ENCODE measurements at places on chromosomes 6 and 20.
A peak's percentile ranks its signal among the peaks of the same experiment; 100 is the strongest.

DNA sequence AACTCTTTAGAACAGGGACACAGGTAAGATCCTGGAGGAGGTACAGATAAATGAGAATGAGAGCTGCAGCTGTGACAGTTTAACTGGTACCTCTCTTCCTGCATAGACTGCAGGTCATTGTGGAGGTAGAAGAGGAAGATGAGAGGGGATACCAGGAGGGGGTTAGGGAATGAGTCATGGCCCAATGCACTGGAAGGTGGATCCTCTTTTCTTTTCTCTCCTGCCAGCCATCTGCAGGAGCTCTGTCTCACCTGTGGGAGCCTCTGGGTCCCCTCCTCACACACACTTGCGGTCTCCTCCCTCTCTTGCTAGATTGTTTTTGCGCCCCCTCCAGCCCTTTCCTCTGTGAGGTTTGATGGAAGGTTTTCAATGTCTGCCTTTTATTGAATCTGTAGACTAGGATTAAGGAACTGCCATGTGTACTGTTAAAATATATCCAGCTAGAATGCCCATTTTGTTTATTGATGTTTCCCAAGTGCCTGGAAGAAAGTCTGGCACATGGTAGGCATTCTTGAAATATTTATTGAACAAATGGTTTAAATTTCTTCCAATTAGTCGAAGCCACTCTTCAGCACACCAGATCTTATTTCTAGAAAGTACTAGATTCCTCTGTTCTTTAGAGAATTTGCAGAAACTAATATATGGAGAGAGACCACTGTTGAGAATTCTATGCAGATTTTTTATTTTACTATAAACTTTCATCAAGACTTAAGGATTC is 13.0 kb downstream of the C6orf163 start:
- H3K27me3 ChIP-seq: no peaks in the 10 kb centered on the region
- no peaks in the 10 kb centered on the region for H3K4me1 ChIP-seq
- no peak overlapping the region for H3K27ac ChIP-seq
- H3K36me3 ChIP-seq: no peaks in the 10 kb centered on the region
- H3K4me3 ChIP-seq: no peak overlapping the region

GRCh38 chr20:12906361-12906760 is 102.4 kb upstream of the SPTLC3 start:
- no peaks in the 10 kb centered on the region for H3K27me3 ChIP-seq
- no peak for DNase-seq
- no peak overlapping the region for H3K4me3 ChIP-seq
- H3K4me1 ChIP-seq: no peaks in the 10 kb centered on the region
- no peak overlapping the region for H3K27ac ChIP-seq

DNA sequence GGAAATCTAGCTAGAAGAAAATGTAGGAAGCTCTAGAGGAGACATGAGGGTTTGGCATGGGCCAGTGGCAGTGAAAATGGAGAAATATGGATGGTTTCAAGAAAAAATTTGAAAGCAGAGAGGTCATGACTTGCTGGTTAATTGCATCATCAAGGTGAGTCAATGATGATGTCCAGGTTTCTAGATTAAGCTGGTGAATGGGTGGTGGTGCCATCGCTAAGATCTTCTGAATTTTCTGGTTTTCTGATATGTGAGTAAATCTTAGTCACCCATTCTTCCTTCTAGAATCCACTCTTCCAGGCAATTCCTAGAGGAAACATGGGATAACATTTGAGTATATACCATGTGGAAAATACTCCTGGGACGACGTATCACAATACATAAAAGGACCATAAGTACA is 25.0 kb downstream of the SH3BGRL2 start:
- no peak overlapping the region for H3K27ac ChIP-seq
- no peaks in the 10 kb centered on the region for H3K27me3 ChIP-seq
- H3K4me3 ChIP-seq: no peak overlapping the region
- no peaks in the 10 kb centered on the region for H3K36me3 ChIP-seq

DNA sequence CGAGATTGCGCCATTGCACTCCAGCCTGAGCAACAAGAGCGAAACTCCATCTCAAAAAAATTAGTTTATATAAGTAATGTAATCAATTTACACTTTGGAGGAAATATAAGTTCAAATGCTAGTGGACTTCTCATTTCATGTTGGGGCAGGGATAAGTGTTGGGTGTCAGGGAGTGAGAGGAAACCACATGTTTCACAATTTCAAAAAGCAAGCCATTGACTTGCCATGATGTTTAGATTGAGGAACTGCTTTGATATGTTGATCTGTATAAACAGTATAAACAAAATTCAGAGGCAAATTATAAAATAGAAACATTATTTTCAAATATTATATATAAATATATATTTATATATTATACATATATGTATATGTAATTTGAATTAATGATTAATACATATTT is 42.7 kb downstream of the FILIP1 start:
- H3K27ac ChIP-seq: no peak overlapping the region
- H3K4me1 ChIP-seq: peaks cover 5% of the 10 kb centered on the region
- DNase-seq: peak; percentile 4
- no peak overlapping the region for H3K4me3 ChIP-seq

- H3K4me1 ChIP-seq: peaks cover 5% of the 10 kb centered on the region
- peak; percentile 71 for DNase-seq
- no peaks in the 10 kb centered on the region for H3K27me3 ChIP-seq
- no peaks in the 10 kb centered on the region for H3K36me3 ChIP-seq
- no peak overlapping the region for H3K27ac ChIP-seq
Measured at GRCh38 chr6:26003102-26003694, 40.6 kb downstream of the TRIM38 start.

DNA sequence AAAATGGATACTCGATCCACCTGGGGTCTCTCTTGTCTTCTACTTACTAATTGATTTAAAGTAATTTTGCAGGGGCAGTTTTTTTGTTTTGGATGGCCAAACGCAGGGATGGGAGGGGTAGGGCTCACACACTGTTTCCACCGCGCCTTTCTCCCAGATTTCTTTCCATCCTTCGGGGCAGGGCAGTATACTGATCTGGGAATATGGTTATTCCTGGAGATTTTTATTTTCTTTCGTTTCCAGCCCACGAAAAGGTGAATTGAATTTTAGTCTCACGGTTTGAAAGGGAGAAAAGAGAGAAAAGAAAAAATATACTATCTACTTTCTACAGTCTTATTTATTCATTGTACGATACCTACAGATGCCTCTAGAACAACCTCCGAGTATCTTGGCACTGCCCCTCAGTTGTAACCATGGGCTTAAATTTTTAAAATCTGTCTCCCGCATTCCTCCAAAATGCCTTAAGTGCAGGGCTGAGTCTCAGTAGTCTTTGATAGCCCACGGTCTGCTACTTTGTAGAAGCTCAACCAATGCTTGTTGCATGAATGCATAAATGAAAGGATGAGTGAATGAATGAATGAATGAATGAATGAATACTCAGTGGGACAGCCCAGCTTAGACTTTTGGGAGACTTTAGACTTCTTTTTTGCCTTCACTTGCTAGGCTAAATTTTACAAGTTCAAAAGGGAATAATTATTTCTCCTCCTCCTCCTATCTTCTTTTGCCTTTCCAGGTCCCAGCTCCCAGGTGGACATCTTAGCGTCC is 18.1 kb upstream of the TRIM27 start:
- no peaks in the 10 kb centered on the region for H3K36me3 ChIP-seq
- DNase-seq: peak; percentile 60
- H3K27me3 ChIP-seq: no peaks in the 10 kb centered on the region
- H3K27ac ChIP-seq: no peak overlapping the region

- peaks cover 11% of the 10 kb centered on the region for H3K36me3 ChIP-seq
- H3K4me1 ChIP-seq: no peaks in the 10 kb centered on the region
- DNase-seq: peak; percentile 86
- H3K4me3 ChIP-seq: no peak overlapping the region
- H3K27me3 ChIP-seq: no peaks in the 10 kb centered on the region
Measured at GRCh38 chr20:49132995-49133478, 55.1 kb downstream of the STAU1 start.

DNA sequence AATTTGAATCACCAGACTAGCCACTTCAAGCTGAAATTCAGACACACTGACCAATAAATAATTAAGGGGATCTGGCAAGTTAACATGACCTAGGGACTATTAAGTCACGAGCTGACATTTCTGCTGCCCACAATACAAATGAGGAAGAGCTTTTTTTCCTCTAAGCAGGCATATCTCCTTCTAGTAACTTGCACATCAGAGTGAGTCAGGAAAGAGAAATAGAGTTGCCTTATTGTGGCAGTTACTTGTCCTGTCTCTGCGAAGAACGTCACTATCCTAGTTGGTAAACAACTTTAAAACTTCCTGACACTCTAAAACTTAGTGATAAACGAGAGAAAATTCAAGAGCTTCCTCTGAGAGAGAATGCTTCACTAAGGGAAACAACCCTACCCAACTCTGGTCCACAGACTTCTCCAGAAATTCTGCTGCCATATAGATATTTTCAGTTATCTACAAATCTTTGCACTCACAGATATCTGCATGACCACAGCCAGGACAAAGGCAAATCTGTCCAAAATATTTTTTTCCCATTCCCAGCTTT is 4.2 kb downstream of the PLA2G7 start:
- no peak overlapping the region for H3K4me3 ChIP-seq
- H3K27me3 ChIP-seq: peaks cover 77% of the 10 kb centered on the region
- no peak overlapping the region for H3K27ac ChIP-seq
- no peak for DNase-seq
- H3K4me1 ChIP-seq: no peaks in the 10 kb centered on the region
- H3K36me3 ChIP-seq: no peaks in the 10 kb centered on the region

- DNase-seq: no peak
- H3K27ac ChIP-seq: no peak overlapping the region
- no peak overlapping the region for H3K4me3 ChIP-seq
- no peaks in the 10 kb centered on the region for H3K36me3 ChIP-seq
- no peaks in the 10 kb centered on the region for H3K4me1 ChIP-seq
- H3K27me3 ChIP-seq: peaks cover 2% of the 10 kb centered on the region
Measured at GRCh38 chr6:5984150-5985089, 22.3 kb downstream of the NRN1 start.

GRCh38 chr6:104505838-104506237 is 353.9 kb downstream of the HACE1 start:
- no peaks in the 10 kb centered on the region for H3K4me1 ChIP-seq
- no peak overlapping the region for H3K27ac ChIP-seq
- no peak for DNase-seq
- H3K27me3 ChIP-seq: no peaks in the 10 kb centered on the region
- no peak overlapping the region for H3K4me3 ChIP-seq

- no peak for DNase-seq
- no peak overlapping the region for H3K4me3 ChIP-seq
- peaks cover 19% of the 10 kb centered on the region for H3K4me1 ChIP-seq
Measured at GRCh38 chr6:162345051-162345511, 382.5 kb downstream of the PRKN start.

- DNase-seq: no peak
- no peak overlapping the region for H3K27ac ChIP-seq
- no peaks in the 10 kb centered on the region for H3K36me3 ChIP-seq
- no peak overlapping the region for H3K4me3 ChIP-seq
Measured at GRCh38 chr20:37669773-37670236, 24.0 kb upstream of the CTNNBL1 start.

GRCh38 chr20:843912-844311 is 10.4 kb downstream of the FAM110A start:
- no peaks in the 10 kb centered on the region for H3K36me3 ChIP-seq
- H3K4me3 ChIP-seq: no peak overlapping the region
- no peak overlapping the region for H3K27ac ChIP-seq

DNA sequence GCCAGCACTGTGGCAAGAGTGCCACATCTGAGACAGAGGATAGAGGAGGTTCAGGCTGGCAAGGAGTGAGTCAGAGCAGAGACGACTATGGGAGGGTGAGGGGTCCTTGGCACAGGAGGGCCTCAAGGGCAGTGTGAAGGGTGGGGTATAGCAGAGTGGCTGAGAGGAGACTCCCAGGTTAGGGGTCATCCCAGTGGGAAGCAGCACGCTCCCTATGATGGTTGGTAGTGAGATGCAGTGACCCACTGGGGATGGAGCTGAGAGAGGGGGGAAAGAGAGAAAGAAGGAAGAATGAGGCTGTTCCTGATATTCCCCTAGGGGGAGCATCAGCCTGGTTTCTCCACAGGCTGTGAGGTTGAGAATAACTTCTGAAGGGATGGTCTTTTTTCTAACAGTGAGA is 97.3 kb downstream of the INSM1 start:
- H3K27me3 ChIP-seq: no peaks in the 10 kb centered on the region
- H3K4me1 ChIP-seq: no peaks in the 10 kb centered on the region
- peak; percentile 25 for DNase-seq
- H3K27ac ChIP-seq: no peak overlapping the region

DNA sequence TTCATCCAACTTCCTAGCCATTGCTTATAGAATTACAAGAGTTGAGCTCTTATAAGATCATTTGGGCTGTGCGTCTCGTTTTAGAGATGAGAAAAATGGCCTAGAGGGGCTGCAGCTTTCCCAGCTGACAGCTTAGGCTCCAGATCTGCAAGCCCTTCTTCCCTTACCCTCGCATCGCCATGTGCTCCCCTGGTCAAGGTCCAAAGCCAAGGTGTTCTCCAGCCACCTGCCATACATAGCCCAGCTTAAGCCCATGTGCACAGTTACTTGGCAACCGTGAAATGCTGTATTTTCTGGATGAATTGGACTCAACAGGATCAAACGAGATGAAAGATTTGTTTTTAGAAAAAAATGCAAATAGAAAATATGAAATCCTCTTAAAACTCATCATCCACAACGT is 7.9 kb downstream of the MAP3K4 start:
- no peak for DNase-seq
- H3K36me3 ChIP-seq: no peaks in the 10 kb centered on the region
- H3K27me3 ChIP-seq: no peaks in the 10 kb centered on the region
- no peak overlapping the region for H3K4me3 ChIP-seq
- peaks cover 5% of the 10 kb centered on the region for H3K4me1 ChIP-seq
- no peak overlapping the region for H3K27ac ChIP-seq

DNA sequence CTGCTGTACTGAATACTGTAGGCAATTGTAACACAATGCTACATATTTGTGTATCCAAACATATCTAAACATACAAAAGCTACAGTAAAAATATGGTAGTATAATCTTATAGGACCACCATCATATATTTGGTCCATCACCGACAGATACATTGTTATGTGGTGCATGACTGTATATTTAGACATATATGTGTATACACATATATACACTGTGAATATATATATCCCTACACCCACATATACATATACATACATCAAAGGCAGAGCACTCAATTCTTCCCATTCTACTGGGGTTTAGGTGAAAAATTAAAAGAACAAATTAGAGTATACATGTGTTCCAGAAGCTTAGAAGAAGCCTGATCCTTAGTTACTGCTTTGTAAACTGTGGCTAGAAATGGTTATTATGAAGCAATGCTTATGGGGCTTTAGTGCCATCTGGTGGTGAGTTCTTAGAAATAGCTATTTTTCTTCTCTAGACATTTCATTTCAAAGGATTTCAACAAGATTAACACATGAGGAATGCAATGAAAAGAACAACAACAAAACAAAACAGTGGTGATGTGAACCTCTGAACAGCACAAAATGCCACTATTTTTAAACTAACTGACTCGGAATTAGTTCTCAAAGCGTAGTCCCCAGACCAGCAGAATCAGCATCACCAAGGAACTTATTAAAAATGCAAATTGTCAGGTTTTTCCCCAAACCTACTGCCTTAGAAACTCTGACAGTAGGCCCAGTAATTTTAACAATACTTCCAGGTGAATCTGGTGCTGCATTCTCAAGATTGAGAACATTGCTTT is 38.0 kb downstream of the PKHD1 start:
- H3K36me3 ChIP-seq: no peaks in the 10 kb centered on the region
- peaks cover 50% of the 10 kb centered on the region for H3K27me3 ChIP-seq
- H3K4me1 ChIP-seq: no peaks in the 10 kb centered on the region
- H3K27ac ChIP-seq: no peak overlapping the region

GRCh38 chr20:62606016-62606415 is 36.3 kb upstream of the SLCO4A1 start:
- no peak for DNase-seq
- no peak overlapping the region for H3K27ac ChIP-seq
- H3K27me3 ChIP-seq: no peaks in the 10 kb centered on the region
- no peaks in the 10 kb centered on the region for H3K4me1 ChIP-seq
- no peaks in the 10 kb centered on the region for H3K36me3 ChIP-seq

- no peaks in the 10 kb centered on the region for H3K4me1 ChIP-seq
- H3K4me3 ChIP-seq: no peak overlapping the region
- no peak for DNase-seq
- H3K27me3 ChIP-seq: no peaks in the 10 kb centered on the region
- H3K36me3 ChIP-seq: no peaks in the 10 kb centered on the region
Measured at GRCh38 chr20:14830899-14831298, 493.5 kb upstream of the FLRT3 start.

All from cardiac muscle cell (in vitro differentiated cells and primary cell).